Stimulated activated CD4-positive, alpha-beta T cell treated with anti-CD3 and anti-CD28 coated beads, TNF-alpha, amount 100 ng/mL, for 1 hour (primary cell): ENCODE measurements at places on chromosomes 1 and 21.

DNA sequence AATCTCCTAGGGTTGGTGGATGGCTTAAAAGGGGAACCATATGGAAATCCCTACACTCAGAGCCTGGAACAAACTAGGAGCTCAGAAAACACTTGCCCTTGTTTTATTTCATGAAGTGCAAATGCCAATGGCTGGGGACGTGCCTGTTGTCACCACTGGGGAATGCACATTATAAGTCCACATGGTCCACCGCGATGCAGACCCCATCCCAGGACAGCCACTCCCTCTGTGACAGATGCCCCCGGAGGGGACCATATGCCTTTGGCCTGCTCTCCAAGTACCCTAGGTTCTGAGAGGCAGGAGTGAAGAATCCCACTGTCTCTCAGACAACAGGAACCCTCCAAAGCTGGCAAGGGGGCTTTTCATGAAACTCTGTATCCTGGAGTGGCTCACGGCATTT, 42.3 kb downstream of the LRP8 start:
- DNase-seq, result no peak

DNA sequence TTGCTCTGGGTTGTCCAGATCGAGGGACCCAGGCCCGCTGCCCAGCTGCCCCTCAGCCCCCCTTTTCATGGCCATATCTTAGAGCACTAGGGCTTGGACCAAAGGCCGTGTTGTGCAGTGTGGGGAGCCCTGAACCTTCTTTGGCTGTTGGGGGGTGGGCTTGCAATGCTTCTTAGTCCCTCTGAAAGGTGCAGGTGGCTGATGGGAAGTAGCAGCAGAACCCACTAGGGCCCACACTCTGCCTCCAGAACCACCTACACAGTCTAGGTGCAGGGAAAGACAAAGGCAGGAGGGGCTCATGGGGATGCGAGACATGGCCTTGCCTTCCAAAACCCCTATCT, 2.3 kb upstream of the HPCA start:
- DNase-seq, result no peak

GRCh38 chr21:37483776-37484175, 117.2 kb downstream of the DYRK1A start:
- DNase-seq, result no peak

DNA sequence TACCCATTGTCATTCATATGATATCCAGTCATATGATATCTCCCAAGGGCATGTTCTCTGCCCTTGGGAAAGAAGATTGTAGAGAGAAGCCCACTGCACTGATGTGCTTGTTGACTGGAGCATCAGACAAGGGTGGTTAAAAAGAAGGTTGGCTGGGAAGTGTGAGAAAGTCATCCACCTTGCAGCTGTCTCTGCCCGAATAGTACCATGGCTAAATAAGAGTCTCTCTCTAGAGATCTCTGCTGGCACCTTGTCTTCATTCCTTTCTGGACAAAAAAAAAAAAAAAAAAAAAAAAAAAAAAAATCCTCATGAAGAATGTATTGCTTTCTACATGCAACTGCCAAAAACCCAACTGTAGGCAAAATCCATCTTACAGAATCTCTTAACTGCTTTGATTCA, 349.7 kb upstream of the ESRRG start:
- DNase-seq, result no peak

DNA sequence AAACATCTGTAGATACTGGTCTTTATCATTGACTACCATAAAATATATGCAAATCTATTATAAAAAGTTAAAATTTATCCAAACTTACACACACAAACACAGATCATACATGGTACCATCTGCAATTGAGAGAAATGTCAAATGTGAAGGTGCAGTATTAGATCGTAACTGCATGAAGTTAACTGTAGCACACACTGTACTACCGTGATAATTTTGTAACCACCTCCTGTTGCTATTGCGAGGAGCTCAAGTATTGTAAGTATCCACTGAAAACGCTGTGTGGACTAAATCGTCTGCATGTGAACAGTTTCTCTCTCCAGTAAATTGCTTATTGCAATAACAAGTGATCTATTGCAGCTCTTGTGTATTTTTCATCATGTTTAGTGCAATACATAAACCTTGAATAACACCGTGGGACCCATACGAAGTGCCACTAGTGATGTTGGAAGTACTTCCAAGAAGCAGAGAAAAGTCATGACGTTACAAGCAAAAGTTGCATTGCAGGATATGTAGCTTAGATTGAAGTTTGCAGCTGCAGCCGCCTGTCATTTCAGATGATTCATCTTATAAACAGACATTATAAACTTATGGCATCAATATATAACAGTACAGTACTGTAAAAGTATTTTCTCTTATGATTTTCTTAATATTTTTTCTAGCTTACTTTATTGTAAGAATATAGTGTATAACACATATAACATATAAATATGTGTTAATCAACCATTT, 172.9 kb downstream of the SDCCAG8 start:
- no peak for DNase-seq

DNA sequence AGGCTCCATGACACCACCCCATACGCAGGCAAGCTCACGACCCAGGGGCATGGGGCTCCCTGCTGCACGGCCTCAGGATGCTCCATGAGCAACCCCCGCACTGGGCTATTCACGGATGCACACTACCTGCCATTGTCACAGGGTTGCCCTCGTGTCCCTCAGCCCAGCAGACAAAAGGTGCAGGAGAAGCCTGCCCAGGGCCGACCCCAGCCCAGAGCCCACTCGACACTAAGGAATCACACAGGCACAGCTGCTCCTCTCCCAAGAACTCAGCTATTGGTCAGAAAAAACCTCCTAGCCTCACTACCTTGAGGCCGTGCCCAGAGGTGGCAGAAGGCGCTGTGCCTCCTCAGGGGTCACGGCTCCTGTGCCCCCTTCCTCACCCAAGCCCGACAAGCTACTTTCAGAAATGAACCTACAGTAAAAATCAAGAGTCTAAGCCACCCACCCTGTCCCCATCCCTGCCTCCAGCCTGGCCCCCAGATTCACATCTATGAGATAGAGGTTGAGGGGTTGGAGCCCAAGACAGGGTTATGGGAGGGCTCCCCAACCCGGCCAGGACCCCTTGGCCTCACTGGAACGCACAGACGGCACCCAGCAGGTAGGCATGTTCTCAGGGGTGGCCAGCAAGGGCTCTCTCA, 6.4 kb upstream of the SPATC1L start:
- no peak for DNase-seq

DNA sequence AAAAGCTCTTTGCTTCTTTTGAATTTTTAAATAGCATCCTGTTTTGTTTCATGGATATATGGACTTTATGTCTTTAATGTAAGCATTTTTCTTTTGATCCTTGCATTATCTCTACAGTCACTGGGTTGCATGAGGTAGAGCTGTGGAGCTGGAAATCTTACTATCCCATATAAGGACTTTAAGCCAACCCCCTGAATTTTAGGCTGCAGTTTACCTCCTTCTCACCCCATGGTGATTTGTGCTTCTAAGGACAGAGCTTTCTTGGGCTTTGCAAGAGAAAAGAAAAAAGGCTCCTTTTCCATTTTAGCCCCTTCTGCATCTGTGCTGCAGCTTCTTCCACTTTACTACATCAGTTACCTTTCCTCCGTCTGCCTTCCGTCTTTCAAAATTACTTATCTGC, 373.8 kb downstream of the HHAT start:
- DNase-seq, result no peak

- DNase-seq, result no peak
Measured at GRCh38 chr1:212692774-212693644, 6.6 kb downstream of the BATF3 start.
